ENCODE measurements at places on chromosomes 1 and 21. TPM values are rescaled to one million over a fixed set of nuclear protein-coding genes. Genes with fewer than 3 reads are reported as not detected.

The LY9 gene
- 2.0 TPM for polyA plus RNA-seq

The FNDC10 gene
- polyA plus RNA-seq = 0.38 TPM

The SLFNL1 gene
- polyA plus RNA-seq = 0.38 TPM

The TSPAN1 gene
- polyA plus RNA-seq = 3.9 TPM

The CLDN8 gene
- polyA plus RNA-seq = 0.23 TPM

GRCh38 chr1:58844176-58844575 lies 60.3 kb upstream of the JUN start:
- no peak for DNase-seq

DNA sequence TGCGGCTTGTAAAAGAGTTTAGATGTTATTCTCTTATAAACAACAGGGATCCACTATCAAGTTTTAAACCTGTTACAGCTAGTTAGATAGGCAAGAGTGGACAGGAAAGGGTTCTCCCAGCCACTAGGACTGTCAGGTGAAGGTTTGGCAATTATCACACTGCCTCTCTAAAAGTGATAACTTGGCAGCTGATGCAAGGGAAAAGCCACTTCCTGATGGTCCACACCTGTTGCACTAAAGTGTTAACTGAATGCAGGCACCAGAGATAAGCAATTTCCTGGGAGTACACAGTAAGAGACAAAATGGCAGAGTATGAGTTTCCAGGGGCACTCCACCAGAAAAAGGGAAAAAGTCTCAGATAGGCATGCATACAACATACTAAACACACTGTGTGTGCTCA lies 99.4 kb downstream of the VAV3 start:
- no peak for DNase-seq

GRCh38 chr1:80882553-80882952 lies 918.2 kb upstream of the ADGRL2 start:
- no peak for DNase-seq

GRCh38 chr1:34163792-34164731 lies 968 bp downstream of the CSMD2 start:
- DNase-seq = peak; percentile 76

GRCh38 chr1:84143796-84144565 lies at the start of gene PRKACB:
Gene PRKACB, plus strand, starts transcription at chr1:84144271. Its CDS starts 91 bp downstream, at chr1:84144362.
- no peak for DNase-seq

DNA sequence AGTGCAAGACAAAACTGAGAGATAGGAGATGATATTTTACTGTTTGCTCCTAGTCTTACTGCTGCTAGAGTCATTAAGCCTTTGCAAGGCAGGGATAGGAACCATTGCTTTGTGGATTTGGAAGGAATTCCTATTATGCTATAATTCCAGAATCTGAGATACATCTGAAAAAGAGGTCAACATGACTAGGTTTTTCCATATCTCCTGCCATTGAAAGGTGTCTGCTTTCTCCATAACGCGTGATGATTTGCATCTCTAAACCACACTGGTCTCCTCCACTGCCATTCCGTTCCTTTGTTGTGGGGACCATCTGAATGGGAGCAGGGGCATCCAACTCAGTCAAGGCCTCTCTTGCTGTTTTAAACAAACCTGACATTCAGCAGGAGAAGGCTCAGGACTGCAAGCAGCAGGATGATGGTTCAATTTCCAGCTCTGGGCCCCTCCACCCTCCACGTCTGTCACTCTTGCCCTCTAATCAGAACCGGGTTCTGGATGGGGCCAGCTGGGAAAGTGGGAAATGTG lies 45.2 kb downstream of the PLPP3 start:
- no peak for DNase-seq

DNA sequence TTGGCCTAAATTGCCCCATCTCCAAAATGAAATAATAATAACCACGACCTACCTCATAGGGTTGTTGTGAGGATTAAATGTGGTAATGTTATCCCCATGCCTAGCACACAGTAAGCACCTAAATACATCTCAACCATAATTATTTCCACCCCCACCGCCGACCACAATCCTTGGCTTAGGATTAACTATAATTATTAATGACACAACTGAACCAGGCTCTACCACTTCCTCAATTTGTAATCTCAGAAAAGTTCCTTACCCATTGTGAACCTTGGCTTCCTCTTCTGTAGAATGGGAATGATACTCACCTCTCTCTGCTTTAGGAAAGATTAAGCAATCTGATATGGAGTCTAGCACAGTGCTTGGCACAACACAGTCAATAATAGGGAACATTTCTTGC lies 44.3 kb upstream of the TACSTD2 start:
- DNase-seq = no peak

GRCh38 chr1:41613689-41614574 lies 129.4 kb upstream of the EDN2 start:
- DNase-seq = no peak
